ENCODE measurements at places on chromosomes 2 and 18.

- H3K4me1 ChIP-seq, result no peaks in the 10 kb centered on the region
- H3K36me3 ChIP-seq, result no peaks in the 10 kb centered on the region
- H3K27me3 ChIP-seq, result no peaks in the 10 kb centered on the region
- no peak overlapping the region for H3K4me3 ChIP-seq
These were observed 31.7 kb downstream of the HRH4 start for GRCh38 chr18:24491927-24492834.

DNA sequence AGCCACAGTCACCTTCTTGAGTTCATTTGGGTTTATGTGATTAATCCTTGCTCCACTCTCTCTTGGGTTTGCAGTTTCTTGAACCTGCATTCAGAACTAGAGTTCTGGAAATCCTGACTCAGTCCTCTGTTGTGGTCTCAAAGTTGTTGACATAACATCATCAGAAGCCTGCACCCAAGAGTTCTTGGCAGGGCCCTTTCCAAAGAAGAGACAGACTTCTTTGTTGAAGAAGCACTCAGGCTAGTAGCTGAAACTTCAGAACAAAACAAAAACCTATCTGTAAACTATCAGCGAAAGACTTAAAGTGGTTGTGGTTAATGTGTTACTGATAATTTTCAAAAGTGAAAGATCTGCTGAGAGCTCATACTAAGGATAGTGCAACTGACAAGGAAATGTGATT is 120.8 kb downstream of the FAM168B start:
- H3K27me3 ChIP-seq, result no peaks in the 10 kb centered on the region
- H3K36me3 ChIP-seq, result no peaks in the 10 kb centered on the region
- H3K4me3 ChIP-seq, result no peak overlapping the region
- DNase-seq, result no peak
- H3K27ac ChIP-seq, result no peak overlapping the region

DNA sequence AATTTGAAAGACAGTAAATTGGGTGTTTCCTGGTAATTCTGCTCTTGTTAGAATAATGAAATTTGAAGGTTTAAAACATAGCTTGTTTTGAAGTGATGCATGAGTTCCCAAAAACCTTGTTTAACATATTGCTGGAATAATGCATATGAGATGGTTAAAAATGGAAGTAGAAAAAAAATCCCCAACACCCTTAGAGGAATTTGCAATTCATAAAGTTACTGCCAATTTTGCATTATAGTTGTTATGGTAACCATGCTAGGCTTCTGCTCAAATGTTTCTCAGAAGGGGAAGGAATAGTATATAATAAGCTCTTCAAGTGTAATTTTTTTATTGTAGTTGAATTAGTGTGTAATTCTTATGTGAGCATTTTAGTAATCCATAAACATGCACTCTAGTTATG is 49.1 kb downstream of the FASTKD2 start:
- no peaks in the 10 kb centered on the region for H3K4me1 ChIP-seq
- H3K27ac ChIP-seq, result no peak overlapping the region
- no peak for DNase-seq
- H3K4me3 ChIP-seq, result no peak overlapping the region

DNA sequence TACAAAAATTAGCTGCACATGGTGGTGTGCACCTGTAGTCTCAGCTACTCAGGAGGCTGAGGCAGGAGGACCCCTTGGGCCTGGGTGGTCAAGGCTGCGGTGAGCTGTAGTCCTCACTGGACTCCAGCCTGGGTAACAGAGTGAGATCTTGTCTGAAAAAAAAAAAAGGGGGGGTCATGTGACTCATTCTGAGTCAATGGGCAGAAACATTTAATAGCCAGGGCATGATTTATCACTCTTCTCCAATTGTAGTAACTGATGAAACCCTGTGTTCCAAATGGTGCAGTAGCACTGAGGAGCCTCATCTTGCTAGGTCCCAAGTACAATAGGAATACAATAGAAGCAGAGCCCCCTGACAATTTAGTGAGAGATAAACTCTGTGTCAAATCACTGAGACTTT is 78.9 kb upstream of the CCDC68 start:
- H3K27me3 ChIP-seq, result no peaks in the 10 kb centered on the region
- no peaks in the 10 kb centered on the region for H3K36me3 ChIP-seq
- no peak overlapping the region for H3K4me3 ChIP-seq
- no peaks in the 10 kb centered on the region for H3K4me1 ChIP-seq

DNA sequence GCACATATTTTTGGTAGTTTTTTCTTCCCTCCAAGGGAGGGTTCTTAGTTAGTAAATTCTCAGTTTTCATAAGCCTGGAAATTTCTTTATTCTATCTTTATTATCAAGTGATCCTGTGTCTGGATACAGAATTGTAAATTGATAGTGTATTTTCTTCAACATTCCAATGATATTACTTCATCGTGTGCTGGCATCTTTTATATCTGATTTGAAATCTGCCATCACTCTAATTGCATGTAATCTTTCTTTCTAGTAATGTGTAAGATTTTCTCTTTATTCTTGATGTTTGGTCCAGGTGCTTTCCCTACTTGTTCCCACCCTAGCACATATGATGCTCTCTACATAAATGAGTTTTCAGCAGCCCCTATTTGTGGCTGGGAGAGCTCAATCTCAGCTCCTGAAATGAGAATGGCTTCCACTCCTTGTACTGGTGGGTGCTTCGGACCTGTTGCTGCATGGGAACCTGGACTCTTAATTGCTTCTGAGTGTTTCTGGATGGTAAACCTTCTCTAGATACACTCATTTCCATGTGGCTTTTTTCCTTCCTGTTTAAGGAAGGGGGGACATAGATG is 102.7 kb downstream of the SMIM21 start:
- H3K4me1 ChIP-seq, result no peaks in the 10 kb centered on the region
- DNase-seq, result no peak
- no peaks in the 10 kb centered on the region for H3K36me3 ChIP-seq
- H3K27ac ChIP-seq, result no peak overlapping the region
- no peak overlapping the region for H3K4me3 ChIP-seq

DNA sequence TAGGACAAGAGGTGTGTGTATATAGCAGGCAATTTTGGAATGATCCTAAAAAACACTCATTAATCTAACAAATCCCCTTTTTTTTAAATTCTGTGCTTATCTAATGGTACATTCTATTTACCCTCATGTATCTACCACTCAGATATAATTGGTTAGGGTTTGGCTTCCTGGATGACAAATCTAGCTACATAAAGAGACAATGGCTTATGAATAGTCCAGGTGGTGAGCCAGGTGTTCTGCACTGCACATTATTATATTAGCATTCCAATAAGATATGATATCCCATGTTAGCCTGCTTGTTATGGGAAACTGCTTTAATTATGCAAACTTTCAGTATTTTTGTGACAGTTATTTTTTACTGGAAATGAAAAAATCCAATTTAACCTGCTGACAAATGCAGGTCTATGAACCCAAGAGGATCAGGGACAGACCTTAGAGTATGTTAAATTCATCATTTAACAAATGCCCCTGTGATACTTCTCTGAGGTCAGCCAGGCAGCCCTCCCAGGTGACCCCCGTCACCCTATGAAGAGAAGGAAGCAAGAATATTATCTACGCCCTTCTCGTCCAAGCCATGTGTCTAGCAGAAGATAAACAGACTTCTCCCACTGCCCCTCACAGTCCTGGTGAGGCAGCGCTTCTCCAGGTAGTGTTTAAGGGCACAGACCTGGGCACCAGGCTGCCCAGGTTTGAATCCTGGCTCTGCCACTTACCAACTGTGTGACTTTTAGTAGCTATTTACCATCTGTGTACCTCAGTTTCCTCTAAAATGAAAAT is 83.0 kb downstream of the ADD2 start:
- H3K27me3 ChIP-seq, result no peaks in the 10 kb centered on the region
- H3K36me3 ChIP-seq, result no peaks in the 10 kb centered on the region
- H3K4me3 ChIP-seq, result no peak overlapping the region
- no peak for DNase-seq

- no peak overlapping the region for H3K4me3 ChIP-seq
- peaks cover 14% of the 10 kb centered on the region for H3K4me1 ChIP-seq
These were observed 60.0 kb downstream of the MYO1B start for GRCh38 chr2:191304939-191305875.

- no peak overlapping the region for H3K4me3 ChIP-seq
- H3K4me1 ChIP-seq, result no peaks in the 10 kb centered on the region
- no peaks in the 10 kb centered on the region for H3K36me3 ChIP-seq
- H3K27ac ChIP-seq, result no peak overlapping the region
These were observed 55.6 kb upstream of the ACMSD start for GRCh38 chr2:134782792-134783191.

- no peaks in the 10 kb centered on the region for H3K4me1 ChIP-seq
- no peak for DNase-seq
- no peaks in the 10 kb centered on the region for H3K36me3 ChIP-seq
These were observed 17.6 kb downstream of the MROH2A start for GRCh38 chr2:233795735-233796171.

DNA sequence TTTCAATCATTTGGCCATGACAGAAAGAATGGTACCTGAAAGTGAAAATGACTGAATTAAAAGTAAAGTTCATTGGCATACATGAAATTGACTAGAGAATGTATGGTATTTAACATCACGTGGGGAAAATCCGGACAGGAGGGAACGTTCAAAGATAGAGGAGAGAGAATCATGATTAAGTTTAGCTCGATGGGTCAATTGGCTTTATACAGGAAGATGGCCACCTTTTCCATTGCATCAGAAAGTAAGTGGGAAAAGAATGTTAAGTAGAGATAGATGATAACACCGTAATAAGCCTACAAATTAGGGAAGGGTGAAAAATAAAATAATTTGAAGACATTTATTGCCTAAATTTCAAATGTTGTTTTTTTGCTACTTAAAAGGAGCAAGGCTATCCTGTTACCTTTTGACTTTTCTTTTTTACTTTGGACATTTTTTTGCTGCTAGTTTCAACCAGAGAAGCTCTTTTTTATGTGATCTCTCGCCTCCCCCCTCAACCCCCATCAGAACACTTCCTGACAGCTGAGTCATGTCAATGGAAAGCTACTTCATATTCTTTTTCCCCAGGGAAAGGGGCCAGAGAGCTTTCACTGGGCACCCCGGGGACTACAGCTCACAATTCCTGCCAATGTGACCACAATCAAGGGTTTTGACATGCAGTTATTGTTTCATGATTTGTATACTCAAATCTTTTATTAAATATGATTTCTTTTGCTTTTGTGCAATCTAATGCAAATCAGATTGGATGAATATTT is 767 bp upstream of the CCDC102B start:
- no peaks in the 10 kb centered on the region for H3K4me1 ChIP-seq
- H3K4me3 ChIP-seq, result no peak overlapping the region
- H3K27me3 ChIP-seq, result no peaks in the 10 kb centered on the region
- H3K36me3 ChIP-seq, result no peaks in the 10 kb centered on the region
- H3K27ac ChIP-seq, result no peak overlapping the region

- H3K27ac ChIP-seq, result no peak overlapping the region
- no peaks in the 10 kb centered on the region for H3K4me1 ChIP-seq
- DNase-seq, result no peak
- no peaks in the 10 kb centered on the region for H3K27me3 ChIP-seq
These were observed 48.6 kb downstream of the BIN1 start for GRCh38 chr2:127058246-127058953.

- no peaks in the 10 kb centered on the region for H3K4me1 ChIP-seq
- no peak overlapping the region for H3K27ac ChIP-seq
- H3K4me3 ChIP-seq, result no peak overlapping the region
These were observed 981.0 kb upstream of the CDH2 start for GRCh38 chr18:29157905-29158304.

GRCh38 chr2:24919037-24919505 is 966 bp downstream of the ADCY3 start:
- peak; percentile 74 for DNase-seq
- H3K4me3 ChIP-seq, result peak overlapping the region; percentile 84
- H3K36me3 ChIP-seq, result no peaks in the 10 kb centered on the region

DNA sequence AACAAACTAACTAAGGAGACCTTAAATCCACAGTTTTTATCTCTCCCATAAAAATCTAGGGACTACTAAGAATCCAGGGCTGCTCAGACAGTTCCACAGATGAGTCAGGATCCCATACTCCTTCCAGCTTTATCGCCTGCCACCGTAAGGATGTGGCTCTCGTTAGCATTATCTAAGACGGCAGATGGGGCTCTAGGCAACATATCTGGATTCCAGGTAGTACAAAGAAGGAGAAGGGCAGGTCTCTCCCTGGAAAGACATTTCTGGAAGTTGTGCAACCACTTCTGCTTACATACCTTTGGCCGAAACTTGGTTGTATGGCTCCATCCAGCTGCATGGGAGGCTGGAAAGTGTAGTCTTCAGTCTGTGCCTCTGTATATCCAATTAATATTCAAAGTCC is 149.4 kb downstream of the SP3 start:
- DNase-seq, result no peak
- H3K36me3 ChIP-seq, result no peaks in the 10 kb centered on the region
- H3K27ac ChIP-seq, result no peak overlapping the region
- no peak overlapping the region for H3K4me3 ChIP-seq

DNA sequence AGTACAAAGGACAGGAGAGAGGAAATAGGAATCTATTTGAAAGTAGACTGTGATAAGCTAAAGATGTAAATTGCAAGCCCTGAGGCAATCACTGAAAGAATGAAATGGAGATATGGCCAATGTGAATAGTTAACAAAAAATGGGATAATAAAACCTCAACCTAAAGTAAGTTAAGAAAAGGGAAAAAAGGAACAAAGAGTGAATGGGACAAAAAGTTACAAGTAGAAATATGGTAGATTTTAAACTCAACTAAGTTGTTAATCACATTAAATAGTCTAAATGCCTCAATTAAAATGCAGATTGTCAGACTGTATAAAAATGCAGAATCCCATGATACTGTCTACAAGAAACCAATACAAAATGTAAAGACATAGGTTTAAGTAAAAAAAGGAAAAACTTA is 165.2 kb upstream of the RBMS1 start:
- H3K27me3 ChIP-seq, result no peaks in the 10 kb centered on the region
- H3K4me3 ChIP-seq, result no peak overlapping the region
- no peaks in the 10 kb centered on the region for H3K36me3 ChIP-seq
- H3K4me1 ChIP-seq, result no peaks in the 10 kb centered on the region

DNA sequence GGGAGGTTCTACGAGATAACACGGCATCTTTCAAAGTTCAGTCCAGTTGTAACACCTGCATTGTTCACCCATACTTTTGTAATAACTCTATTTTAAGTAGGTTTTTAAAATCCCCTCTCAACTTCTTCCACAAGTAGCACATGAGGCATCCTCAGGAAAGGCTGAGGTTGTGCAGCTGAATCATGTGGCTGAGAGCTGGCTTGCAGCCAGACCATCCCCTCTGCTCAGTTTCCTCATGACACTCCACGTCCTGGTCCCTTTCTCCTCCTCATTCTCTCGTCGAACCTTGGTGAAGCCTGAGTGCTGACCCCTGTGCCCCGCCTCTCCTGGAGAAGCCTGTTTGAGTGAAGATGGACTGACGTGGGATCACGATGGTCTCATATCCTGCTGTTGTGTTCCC is 42.5 kb downstream of the POU3F3 start:
- no peak for DNase-seq
- H3K36me3 ChIP-seq, result no peaks in the 10 kb centered on the region
- H3K27me3 ChIP-seq, result no peaks in the 10 kb centered on the region
- no peaks in the 10 kb centered on the region for H3K4me1 ChIP-seq

DNA sequence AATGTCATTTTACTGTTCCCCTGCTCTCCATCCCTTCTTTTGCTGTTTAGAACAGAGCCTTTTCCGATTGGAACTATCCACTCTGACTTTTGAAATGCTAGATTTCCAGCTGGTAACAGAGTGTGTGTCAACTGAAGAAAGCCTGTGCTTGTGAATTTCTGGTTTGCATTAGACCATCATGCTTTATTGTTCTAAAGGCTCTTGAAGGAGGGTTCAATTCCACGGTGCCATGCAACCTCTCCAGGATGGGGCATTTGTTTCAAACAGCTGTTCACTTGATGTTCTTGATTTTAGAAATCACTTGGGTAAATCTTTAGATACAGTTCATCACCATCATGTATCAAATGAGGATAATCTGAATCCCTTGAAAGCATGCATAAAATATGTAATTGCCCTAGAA is 156.7 kb downstream of the QPCT start:
- no peak overlapping the region for H3K4me3 ChIP-seq
- H3K27ac ChIP-seq, result no peak overlapping the region
- H3K36me3 ChIP-seq, result no peaks in the 10 kb centered on the region
- DNase-seq, result no peak
- no peaks in the 10 kb centered on the region for H3K27me3 ChIP-seq
- peaks cover 1% of the 10 kb centered on the region for H3K4me1 ChIP-seq
